ENCODE measurements at places on chromosomes 1 and 21. TPM values are rescaled to one million over a fixed set of nuclear protein-coding genes. Genes with fewer than 3 reads are reported as not detected.

DNA sequence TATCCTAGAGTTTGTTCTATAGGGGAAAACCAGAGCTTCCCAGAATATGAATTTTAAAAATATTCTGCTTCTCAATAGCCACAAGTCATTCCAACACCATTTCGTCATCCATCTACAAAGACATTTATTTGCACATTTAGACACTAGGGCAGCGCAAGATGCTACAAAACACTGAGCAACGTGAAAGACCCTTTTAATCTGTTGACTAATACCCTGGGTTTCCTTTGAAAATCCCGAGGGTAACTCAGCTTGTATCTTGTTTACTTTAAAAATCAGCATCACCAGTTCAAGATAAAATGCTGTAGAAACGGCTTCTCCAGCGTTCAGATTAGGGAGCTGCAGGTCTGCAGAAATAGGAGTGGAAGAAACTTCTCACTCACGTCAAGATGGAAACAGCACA, 13.5 kb downstream of the PDPN start:
- no peak for DNase-seq

GRCh38 chr1:219188331-219188803, 14.7 kb downstream of the LYPLAL1 start:
- no peak for DNase-seq

GRCh38 chr1:218347723-218348627, 2.8 kb downstream of the TGFB2 start:
- no peak for DNase-seq

DNA sequence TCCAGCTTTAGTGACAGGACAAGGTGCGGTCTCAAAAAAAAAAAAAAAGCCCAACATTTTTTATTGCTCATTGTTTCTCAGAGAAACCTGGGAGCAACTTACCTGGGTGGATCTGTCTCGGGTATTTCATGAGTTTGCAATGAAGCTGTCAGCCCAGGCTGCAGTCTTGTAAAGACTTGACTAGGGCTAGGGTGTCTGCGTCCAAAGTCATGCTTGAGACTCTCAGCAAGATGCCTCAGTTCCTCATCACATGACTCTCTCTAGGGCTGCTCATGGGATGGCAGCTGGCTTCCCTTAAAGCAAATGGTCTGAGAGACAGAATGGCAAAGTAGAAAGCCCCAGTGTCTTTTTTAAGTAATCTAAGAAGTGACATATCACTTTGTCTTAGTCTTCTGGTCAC, 8.1 kb downstream of the GABPA start:
- DNase-seq: no peak

- no peak for DNase-seq
Measured at GRCh38 chr1:46623743-46624644, 7.4 kb upstream of the MOB3C start.

GRCh38 chr1:203513585-203514031, 19.7 kb downstream of the OPTC start:
- DNase-seq: no peak

DNA sequence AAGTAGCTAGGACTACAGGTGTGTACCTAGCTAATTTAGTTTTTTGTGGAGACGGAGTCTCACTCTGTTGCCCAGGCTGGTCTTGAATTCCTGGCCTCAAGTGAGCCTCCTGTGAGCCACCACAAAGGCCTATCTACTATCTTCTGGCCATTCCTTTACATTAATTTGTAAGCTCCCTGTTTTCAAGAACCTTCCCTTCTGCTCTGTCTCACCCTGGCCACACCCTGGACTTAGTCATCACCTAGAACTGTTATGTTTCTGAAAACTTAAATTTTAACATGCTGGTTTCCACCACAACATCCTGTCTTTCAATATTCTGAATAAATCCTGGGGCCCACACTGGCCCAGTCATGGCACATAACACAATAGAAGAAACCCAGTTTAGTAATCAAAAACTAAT, 4.9 kb upstream of the B4GALT3 start:
- peak; percentile 67 for DNase-seq

DNA sequence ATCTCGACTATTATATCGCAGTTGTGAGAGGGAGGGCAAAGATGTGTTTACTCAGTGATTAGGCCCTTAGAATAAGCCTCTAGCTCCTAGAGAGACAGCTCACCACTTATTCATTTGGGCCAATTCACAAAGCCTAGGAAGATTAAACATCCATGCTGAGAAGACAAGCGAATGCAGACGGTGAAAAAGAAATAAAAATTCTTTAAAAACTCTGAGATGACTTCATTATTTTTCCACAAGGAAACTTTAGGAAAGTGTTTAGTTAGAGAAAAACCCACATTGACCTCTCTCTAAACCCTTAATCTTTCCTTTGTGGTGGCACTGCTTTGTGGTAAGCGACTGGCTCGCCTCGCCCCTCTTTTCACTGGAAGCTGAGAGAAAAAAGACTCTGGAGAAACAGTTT, 146.8 kb upstream of the DMRTA2 start:
- DNase-seq: no peak

DNA sequence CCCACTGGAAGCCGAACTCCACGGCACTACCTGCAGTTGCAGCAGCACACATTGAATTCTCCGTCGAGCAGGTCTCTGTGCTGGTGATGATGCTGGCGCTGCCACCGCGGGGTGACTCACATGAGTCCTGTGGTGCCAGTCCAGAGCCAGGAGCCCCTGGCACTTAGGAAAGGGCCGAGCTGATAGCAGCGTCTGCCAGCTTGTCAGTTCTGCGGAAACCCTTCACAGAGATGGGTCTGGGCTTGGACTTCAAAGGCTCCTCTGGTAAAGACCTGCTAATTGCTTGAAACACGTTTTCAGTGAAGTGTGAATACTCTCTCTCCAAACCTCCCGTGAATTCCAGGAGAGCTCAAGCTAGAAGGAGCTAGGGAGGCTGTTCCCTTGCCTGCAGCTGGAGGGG, 92.2 kb downstream of the GRIK3 start:
- DNase-seq: no peak

DNA sequence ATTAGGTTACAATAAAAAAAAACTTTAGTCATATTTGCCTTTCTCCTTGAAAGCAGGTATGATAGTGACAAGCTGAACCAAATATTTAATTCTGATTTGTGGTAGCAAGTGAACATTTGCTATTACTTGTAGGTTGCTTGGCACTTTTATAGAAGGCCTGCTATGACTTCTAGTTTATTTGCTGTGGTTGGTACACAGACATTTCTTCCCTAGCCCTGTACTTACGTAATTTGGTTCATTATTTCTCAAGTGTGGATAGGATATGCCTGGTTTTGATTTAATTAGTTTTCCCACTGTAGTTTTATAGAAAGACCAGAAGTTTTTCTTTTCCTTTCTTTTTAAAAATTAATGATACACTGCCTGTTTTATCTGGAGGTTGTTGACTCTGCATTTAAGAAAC, 55.9 kb downstream of the PPP2R5A start:
- DNase-seq: no peak

GRCh38 chr1:3600354-3600753, 11.0 kb downstream of the MEGF6 start:
- DNase-seq: no peak

DNA sequence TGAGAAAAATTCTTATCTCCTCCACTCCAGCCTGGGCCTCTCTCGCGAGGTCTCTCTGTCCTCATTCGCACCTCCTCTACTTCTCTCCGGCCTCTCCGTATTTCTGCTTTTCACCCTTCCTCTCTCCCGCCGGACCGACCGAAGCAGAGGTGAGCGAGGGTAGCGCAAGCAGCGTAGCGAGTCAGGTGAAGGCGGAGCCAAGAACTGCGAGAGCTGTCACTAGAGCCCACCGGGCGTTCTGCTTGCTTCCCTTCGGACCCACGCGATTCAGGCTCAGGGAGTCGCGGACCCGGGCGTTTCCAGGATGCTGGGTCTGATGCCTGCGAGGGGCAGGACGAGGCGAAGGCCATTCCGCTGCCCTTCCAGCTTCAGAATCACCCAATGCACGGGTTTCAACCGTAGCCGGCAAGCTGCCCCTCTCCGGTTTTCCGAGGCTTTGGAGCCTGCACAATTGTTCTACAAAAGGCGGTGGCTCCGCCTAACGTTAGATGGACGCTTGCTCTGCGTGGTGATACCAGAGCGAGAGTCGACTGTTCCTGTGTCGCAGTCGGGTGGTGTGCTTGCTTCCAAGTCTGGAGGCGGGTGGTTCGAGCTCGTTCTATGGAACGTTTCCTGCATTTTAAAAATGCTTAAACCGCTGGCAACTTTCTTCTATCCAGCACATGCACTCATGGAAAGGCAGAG, 310.2 kb downstream of the FAM72C start:
- no peak for DNase-seq

DNA sequence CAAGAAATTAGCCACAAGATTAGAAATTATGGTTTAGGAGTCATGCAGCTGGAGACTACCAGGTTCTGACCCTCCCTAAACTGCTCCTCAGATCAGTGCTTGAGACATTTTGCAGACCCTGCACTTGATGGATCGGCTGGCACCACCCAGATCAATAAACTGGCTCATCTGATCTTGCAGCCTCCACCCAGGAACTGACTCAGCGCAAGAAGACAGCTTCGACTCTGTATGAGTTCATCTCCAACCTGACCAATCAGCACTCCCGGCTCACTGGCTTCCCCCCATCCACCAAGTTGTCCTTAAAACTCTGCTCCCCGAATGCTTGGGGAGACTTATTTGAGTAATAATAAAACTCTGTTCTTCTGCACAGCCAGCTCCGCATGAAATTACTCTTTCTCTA, 40.0 kb downstream of the L1TD1 start:
- DNase-seq: no peak

GRCh38 chr1:27176323-27176722, 21.4 kb upstream of the SLC9A1 start:
- no peak for DNase-seq

- no peak for DNase-seq
Measured at GRCh38 chr1:89866568-89866967, 45.7 kb downstream of the LRRC8D start.

GRCh38 chr1:17550729-17551584, 11.5 kb downstream of the ARHGEF10L start:
- DNase-seq: no peak

GRCh38 chr1:26788515-26788785, 700 bp downstream of the PIGV start:
- no peak for DNase-seq

- no peak for DNase-seq
Measured at GRCh38 chr1:80533775-80534334, 1266.9 kb upstream of the ADGRL2 start.

DNA sequence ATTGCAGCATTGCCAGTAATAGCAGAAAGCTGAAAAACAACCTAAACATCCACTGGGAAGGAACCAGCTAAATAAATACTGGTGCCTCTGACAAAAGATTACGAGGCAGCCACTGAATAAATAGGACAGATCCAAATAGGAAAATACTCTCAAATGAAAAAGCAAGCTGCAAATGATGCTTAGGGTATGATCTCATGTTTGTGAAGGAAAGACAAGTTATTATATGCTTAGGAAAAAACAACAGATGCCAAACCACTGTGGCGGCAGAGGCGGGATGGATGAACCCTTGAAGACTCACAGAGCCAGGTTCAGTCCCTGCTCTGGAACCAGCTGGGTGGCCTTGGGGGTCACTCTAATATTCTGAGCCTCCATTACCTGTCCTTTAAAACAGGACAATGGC, 41.6 kb downstream of the MATN1 start:
- DNase-seq: no peak

GRCh38 chr1:206923009-206923960, 1.5 kb upstream of the FCMR start:
- peak; percentile 73 for DNase-seq

DNA sequence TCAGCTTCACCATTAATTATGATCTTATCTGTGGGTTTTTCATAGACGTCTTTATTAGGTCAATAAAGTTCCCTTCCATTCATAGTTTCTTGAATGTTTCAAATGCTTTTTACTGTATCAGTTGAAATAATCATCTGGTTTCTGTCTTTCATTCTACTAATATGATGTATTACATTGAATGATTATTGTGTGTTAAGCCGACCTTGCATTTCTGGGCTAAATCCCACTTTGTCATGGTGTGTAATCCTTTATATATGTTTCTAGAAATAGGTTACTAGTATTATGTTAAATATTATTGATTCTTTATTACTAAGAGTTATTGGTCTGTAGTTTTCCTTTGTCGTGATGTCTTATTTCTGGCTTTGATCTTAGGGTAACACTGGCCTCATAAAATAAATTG, 134.9 kb downstream of the FASLG start:
- no peak for DNase-seq

GRCh38 chr1:164824542-164824941, 265.6 kb downstream of the PBX1 start:
- no peak for DNase-seq

DNA sequence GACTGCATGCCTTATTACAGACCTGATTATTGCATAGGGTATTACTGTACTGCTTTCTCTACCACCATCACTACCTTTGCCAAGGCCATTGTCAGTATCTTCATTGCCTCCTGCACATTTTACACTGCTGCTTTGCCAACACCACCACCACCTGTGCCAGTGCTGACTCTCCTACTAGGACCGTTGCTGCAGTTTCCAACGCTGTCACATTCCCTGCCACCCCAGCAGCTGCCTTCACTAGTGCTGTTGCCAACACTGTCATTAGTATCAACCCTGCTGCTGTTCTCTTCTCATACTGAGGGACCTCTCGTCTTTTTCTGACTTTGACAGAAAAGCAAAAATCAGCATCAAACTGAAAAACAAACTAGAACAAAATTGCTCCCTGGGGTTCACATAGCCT, 394.9 kb upstream of the B3GALT2 start:
- DNase-seq: no peak

DNA sequence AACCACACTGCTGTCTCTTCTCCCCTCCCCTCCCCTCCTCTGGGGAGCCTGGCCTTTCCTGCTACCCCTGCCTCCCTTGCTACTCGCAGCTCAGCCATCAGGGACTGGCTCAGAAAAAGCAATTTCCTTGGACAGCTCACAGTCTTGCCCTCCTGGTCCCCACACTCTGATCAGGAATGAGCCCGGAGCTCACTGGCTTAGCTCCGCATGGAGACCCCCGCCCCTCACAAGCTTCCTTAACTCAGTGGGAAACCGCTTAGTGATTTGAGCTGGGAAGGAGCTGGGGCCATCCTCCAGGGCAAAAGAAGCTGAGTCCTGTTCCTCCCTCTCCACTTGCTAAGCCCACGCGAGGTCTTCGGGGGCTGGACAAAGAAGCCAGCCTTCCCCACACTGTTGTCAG, 70.3 kb upstream of the ACTL8 start:
- no peak for DNase-seq

DNA sequence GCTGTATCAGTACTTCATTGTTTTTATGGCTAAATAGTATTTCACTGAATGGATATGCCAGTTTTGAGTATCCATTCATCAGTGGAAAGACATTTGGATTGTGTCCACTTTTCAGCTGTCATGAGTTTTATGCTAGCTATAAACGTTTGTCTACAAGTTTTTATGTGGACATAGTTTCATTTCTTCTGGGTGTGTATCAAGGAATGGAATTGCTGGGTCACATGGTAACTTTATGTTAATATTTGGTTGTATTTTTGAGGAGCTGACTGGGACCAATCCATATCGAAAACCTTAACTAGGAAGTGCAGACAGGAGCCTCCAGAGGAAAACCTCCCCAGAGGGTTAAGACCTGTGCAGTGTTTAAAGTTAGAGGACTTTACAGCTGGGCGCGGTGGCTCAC, 31.8 kb upstream of the DISC1 start:
- DNase-seq: no peak

GREM2 gene
- not detected for total RNA-seq

RBP7 gene
- total RNA-seq: not detected

GBP7 gene
- 0.17 TPM for total RNA-seq

NBPF3 gene
- 8.0 TPM for total RNA-seq

CSMD2 gene
- total RNA-seq: not detected

TNFAIP8L2 gene
- 0.62 TPM for total RNA-seq

PGLYRP3 gene
- total RNA-seq: not detected

SLC9C2 gene
- not detected for total RNA-seq

INSRR gene
- total RNA-seq: 0.05 TPM

TMEM240 gene
- total RNA-seq: 1.3 TPM

FALEC gene
- not detected for total RNA-seq

Data from CD8-positive, alpha-beta T cell (primary cell).